ENCODE measurements at places on chromosomes 12 and 14.

GRCh38 chr12:92470608-92471021, 232.2 kb upstream of the PLEKHG7 start:
- peak; percentile 70 for DNase-seq

DNA sequence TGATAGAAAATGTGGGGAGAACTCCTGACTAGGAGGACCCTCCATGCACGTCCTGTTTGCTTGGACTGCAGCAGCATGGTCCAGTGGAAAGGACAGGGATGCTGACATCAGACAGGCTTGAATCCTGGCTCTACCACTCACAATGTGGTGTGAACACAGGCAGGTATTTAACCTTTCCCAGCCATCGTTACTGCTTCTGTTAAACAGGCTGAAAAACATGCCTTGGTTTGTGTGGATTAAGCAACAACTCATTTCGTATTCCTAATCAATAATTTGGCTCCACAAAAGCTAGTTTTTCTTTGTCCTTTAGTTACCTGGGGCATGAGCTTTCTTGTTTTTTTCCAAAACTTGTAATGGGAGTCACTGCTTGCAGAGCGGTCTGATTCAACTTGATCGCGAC, 41.0 kb downstream of the APPL2 start:
- DNase-seq, result no peak

GRCh38 chr12:99111600-99111999, 466.5 kb downstream of the APAF1 start:
- DNase-seq, result no peak

GRCh38 chr12:132275110-132275531, 54.3 kb downstream of the GALNT9 start:
- DNase-seq, result no peak
